Sciatic nerve (tissue), 2 donors: ENCODE measurements at places on chromosomes 1 and 21. TPM values are rescaled to one million over a fixed set of nuclear protein-coding genes. Genes with fewer than 3 reads are reported as not detected.
A peak's percentile ranks its signal among the peaks of the same experiment; 100 is the strongest.

DNA sequence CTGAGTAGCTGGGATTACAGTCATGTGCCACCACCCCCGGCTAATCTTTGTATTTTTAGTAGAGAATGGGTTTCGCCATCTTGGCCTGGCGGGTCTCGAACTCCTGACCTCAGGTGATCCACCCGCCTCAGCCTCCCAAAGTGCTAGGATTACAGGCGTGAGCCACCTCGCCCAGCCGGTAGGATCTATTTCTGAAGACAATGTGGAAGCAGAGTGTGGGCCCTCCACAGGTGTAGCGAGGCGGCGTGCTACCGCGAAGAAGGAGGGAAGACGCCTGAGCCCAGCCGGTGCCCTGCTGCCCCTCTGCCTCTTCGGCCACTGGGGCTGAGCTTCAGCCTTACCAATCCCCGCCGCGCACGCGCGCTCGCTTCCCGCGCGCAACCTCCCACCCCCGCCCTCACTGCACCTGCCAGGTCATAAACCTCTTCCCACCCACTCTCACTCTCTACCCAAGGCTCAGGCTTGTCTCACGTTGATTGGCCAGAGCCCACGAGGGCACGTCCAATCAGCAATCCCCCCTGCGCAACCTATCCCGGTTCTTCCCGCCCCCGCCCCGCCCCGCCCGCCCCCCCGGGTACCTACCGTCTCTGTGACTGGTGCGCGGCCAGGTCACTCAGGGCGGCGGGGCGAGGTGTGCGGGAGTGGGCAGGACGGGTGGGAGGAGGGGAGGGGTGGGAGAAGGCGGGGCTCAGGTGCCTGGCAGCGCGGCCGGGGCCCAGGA lies 409 bp upstream of the HOOK1 start:
- DNase-seq: peak; percentile 56

DNA sequence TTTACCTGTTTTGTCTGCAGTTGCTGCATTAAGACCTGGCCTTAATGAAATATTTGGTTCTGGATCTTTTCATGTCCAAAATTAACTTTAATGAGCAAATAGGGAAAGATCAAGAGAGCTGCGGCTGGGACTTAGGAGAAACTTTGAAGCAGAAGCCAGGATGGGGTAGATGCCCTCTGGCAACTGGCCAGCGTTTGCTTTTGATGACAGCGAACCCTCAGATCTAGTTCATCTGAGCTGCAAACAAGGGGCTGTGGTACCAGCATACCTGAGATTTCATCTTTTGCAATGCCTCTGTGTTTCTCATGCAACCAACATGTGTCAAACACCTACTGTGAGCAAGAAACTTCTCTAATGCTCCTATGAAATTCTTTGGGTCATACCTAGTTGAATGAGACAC lies 13.0 kb upstream of the TEDDM1 start:
- no peak for DNase-seq

GRCh38 chr21:45504021-45504515 lies 38.2 kb downstream of the SLC19A1 start:
- peak; percentile 42 for DNase-seq

DNA sequence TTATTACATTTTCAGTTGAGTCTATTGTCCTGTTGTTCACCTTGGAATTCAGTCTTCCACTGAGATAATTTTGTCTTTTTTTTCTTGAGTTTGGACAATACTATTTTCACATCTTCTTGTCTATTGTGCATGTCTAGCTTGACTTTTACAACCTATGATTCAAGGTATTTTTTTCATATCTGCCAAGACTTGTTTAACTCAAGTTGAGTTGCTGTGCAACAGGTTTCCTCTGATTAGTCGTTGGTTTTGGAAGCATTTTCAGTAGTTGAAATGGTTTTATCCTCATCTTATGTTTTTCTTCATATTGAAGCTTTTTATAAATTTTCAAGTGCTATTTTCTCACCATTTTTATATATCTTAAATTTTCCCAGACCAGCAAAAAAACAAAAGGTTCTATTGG lies 103.6 kb downstream of the SCMH1 start:
- DNase-seq: no peak

DNA sequence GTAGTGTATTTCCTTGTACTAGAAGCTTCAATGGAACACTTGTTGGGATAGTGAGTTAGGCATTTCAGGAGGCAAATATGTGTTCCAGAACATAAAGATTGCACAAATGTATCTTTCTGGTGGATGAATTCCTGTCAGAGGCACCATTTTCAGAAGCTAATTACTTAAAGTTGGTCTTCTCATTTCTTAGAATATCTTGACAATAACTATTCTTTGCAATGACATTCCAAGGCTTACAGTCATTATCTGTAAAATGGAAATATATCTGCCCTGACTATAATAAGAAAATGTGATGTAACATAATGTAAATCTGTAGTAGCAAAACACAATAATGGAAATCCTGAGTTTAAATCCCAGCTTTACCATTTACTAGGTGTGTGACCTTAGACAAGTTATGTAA lies 2.7 kb downstream of the VCAM1 start:
- no peak for DNase-seq

- DNase-seq: no peak
Measured at GRCh38 chr21:28687586-28687985, 305.1 kb downstream of the LTN1 start.

- no peak for DNase-seq
Measured at GRCh38 chr21:42232176-42232825, 13.4 kb downstream of the ABCG1 start.

CD1B gene
- total RNA-seq: not detected

GPR137B gene
- total RNA-seq: 91.6 TPM

- no peak for DNase-seq
Measured at GRCh38 chr1:193318347-193318746, 131.9 kb upstream of the B3GALT2 start.

DNA sequence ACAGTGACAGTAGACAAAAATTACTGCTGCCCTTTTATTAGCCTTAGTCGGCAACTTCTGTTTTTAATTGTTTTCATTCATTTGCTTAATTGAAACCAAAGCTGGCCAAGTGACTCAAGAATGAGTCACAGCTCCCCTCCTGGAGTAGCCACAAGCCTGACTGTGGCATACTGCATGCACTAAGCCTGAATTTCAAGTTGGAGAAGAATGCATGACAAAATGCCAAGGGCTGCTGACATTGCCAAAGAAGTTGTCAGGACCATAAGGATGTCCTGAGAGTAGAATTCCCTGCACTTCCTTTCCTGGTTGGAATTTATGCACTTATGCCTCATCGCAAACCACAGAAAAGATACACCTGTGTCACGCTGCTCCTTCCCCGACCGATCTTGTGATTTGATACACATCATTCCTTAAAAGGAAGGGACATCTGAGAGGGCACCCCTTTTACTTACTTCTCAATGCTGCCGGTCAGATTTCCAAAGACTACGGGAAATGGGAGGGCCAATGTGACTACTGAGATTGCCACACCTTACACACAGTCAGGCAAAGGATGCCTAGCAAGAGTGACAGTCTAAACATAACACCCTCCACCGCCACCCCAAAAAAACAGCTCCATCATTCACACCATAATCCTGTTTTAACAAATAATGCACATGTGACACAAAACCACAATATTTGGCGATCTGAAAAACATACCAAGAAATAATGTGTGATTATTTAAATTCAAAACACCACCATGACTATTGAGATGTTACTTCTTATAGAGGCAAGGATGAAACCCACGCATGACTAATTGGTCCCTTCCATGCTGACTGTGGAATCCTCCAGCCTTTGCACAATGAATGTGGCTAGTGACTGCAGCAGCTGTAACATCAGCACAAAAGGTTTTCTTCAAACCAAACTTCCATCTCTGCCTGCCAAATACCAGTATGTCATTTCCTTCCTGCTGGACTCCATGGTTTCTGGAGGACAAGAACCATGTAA lies 28.2 kb downstream of the VAV3 start:
- no peak for DNase-seq

- no peak for DNase-seq
Measured at GRCh38 chr1:14756589-14757285, 158.3 kb downstream of the KAZN start.

PRR9 gene
- not detected for total RNA-seq

TMEM240 gene
- 7.1 TPM for total RNA-seq

- no peak for DNase-seq
Measured at GRCh38 chr1:211099393-211099792, 34.6 kb downstream of the KCNH1 start.

DNA sequence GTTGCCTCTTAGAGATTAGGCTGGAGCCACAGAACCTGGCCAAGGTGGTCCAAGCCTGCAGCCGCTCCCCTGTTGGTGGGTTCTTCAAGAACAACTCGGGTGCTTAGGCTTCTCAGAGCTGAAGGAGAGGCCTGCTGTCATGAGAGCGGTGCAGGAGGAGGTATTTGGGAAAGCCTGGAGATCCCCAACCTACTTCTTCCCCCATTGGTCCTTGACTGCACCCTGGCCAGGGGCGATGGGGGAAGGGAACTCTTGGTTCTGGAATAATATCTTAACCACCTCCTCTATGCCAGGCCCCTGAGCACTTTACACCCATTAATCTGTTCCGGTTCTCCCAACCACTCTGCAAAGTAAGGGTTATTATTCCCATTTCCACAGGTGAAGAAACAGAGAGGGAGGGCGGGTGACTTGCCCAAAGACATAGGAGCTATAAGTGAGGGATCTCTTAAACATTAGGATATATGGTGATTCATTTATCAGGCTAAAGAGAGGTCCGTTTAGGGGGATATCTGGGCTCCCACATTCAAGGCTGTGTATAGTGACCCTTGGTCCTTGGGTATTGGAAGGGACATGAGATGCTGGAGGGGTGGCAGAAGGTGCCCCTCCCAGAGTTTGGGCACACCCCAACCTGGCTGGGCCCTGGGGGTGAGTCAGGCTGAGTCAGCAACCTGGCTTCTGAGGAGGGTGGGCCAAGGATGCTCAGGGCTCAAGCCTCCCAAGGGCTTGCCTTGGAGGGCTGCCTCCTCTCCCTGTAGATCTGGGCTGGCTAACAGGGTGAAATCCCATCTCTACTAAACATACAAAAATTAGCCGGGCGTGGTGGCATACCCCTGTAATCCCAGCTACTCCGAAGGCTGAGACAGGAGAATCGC lies 5.2 kb downstream of the TRNP1 start:
- no peak for DNase-seq

CLDN14 gene
- total RNA-seq: 1.2 TPM

DNA sequence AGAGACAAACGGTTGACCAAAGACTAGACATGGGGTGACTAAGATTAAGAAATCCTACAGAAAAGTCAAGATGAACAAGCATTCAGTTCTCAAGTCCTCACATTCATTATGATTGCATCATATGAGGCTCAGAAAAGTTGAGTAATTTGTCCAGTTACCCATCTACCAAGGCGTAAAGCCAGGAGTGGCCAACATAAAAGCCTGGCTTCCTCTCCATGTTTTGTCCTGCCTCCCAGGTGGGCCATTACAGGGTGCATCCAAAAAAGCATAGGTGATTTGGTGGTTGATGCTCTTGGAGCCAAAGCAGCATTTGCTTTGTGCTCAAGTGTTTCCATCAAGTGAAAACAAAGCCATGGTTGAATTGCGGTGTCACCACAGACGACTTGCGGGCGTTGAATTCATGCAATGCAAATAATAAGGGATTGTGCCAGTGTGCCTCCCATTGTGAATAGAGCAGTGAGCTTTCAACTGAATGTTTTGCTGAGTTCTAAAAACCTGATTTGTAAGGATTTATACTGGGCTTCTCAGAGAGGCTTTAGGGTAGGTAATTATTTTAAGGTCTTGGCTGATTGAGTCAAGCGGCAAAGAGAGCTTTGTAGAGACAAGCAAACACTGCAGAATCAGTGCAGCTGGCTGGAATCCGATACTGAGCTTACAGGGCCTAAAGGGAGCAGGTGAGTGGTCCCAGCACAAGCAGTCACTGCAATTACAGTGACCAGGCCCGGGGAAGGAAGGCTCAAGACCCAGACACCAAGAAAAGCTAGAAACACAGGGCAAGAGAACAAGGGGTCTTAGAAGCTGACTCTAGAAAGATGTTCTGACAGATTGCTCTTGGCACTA lies 54.1 kb downstream of the KCNJ15 start:
- no peak for DNase-seq

DNA sequence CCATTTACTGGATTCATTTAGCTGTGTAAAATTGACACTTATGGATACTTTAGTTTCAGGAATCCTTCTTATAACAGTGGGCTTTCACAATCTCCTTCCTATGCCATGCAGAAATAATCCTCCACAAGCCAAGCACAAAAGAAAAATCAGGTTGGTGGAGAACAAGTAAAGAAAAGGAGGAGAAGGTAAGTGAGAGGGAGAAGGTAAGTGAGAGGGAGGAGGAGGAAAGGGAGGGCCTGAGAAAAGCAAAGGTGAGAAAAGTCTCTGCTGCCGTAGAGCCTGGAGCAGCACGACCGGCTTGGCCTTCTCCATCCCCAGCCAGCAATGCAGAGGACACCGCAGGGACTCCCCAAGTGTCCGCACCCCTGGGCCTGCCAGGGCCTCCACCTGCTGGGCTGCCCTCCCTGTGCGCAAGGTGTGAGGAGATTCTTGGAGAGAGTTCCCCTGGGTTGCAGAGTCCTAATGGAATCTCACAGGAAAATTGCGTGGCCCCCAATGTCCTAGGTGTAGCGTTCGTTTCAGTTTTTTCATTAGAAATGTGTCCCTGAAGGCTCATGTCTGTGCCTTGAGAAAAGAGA lies 39.0 kb downstream of the PRMT2 start:
- DNase-seq: no peak

DNA sequence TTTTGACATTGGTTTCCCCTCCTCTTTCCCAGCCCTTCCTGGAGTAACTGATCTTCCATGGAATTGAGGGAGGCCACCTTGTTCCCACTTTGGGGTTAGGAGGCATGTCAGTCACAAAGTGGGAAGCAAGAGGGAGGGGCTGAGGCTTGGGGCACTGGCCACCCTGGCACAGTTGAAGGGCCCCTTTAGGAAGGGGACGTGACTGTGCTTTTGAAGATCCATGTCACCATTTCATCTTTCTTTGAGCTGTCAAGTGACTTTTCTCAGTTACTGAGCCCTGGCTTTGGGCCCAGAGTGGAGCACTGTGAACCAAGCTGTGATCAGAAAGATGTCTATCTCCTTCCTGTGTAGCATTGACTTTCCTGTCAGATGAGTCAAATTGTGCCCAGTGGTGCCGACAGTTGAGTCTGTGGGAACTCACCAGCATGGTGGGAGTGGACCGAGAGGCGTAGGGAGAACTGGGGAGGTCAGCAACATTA lies 38.5 kb upstream of the TDRD10 start:
- DNase-seq: no peak

DNA sequence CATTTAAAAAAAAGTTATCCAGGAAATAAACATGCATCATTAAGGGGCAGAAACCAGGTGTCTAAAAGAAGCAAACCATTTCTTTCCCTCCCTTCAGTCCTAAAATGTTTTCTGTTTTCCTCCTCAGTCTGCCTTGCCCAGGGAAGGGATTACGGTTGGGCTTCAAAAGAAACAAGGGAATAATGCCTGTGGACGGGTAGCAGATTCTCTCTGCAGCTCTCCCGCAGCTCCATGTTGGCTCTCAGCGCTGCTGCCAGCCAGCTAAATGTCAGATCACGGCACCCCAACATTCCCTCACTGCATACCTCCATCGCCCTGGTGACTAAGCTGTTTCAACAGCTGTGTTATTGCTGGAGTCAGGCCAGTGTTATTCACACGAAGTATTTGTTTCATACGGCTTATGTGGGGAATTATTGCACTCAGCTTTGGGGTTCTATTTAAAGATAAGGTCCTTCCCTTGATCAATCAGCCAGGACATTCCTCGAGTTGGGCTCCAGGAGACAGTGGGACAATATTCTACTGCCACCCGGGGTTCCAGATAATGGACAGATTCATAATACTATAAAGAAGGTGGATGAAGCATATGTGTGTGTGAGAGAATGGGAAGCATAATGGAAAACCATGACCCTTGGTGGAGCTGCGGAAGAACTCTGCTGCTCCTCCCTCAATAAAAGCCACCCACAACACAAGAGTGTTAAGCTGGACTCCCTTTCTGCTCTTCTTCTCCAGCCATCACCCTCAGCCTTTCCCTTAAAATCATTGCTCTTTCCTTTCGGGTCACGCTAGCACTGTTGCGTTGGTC lies 58.2 kb downstream of the WLS start:
- peak; percentile 75 for DNase-seq
